ENCODE measurements at places on chromosomes 5 and 9.

- DNase-seq = no peak
These were observed 30.1 kb upstream of the CXCL14 start for GRCh38 chr5:135608761-135609443.

GRCh38 chr9:94912700-94913249 is 186.3 kb downstream of the AOPEP start:
- DNase-seq = peak; percentile 70

GRCh38 chr9:90046317-90046861 is 441.6 kb downstream of the GADD45G start:
- DNase-seq = no peak

GRCh38 chr9:69213647-69214046 is 39.6 kb downstream of the TJP2 start:
- DNase-seq = no peak

DNA sequence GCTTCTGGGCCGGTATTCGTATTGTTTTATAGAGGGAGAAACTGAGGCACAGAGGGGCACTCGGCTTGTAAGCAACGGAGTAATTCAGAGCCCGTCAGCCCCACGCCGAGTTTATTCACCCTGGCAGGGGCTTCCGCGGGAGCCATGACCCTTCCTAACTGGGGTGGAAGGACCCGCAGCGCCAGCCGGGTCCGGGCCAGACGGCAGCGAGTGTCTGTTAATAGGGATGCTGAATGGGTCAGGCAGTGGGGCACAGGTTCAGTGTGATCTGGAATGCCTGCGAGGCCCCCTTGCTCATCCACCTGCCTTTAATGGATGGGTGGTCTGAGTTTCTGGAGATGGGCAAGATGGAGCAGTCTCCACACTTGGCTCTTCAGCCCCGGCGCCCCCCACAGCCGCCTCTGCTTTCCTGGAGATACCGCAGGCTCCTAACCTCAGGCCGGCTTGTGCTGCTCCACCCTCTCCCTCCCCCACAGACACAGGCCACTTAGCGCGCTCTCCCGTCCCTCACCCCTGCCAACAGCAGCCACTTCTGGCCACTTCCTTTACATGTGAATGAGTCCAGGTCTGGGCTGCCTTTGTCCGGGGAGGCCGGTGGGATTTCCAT is 147.1 kb downstream of the ERCC6L2 start:
- DNase-seq = no peak

DNA sequence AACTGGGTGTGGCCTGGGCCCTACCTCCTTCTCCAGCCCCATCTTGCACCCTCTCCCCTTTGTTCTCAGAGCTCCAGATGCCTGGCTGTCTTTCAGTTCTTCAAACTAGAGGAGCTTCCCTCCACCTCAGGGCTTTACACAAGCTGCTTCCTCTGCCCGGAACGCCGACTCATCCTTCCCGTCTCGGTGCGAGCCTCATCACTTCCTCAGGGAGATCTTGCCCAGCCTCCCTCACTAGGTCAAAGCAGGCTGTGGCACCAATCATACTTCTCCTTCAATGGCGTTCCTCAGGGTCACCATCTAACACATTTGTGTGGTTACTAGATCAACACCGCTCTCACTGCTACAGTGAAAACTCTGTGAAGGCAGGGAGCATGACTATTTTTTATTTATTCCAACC is 56.2 kb upstream of the ZSWIM6 start:
- peak; percentile 72 for DNase-seq

- peak; percentile 35 for DNase-seq
These were observed 119.8 kb upstream of the CDH9 start for GRCh38 chr5:27158171-27158570.

GRCh38 chr9:114513055-114513958 is 8.0 kb upstream of the WHRN start:
- no peak for DNase-seq

DNA sequence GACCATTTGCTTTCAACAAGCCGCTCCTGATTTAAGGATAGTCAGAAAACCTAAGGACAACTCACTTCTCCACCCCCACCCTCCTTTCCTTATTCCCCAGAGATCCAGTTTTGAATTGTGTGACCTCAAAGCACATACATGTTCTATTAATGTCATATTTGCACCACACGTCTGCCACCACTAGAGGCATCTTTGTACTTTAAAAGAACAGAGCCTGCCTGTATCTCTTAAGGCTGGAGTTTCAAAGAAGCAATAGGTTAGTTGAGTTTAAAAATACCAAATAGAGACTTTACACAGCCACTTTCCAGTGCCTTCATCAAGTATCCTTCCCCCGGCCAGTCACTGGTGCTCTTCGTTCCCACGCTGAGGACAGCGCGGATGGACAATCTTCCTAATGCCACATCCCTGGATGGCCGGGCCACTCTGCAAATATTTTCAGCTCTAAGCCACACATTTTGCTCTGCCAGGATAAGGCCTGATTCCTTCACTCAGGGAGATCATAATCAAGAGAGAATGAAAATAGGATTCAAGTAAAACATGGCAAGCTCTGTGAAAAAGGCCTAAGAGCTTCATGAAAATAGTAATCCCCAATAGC is 146.3 kb downstream of the SNCAIP start:
- DNase-seq = peak; percentile 47

DNA sequence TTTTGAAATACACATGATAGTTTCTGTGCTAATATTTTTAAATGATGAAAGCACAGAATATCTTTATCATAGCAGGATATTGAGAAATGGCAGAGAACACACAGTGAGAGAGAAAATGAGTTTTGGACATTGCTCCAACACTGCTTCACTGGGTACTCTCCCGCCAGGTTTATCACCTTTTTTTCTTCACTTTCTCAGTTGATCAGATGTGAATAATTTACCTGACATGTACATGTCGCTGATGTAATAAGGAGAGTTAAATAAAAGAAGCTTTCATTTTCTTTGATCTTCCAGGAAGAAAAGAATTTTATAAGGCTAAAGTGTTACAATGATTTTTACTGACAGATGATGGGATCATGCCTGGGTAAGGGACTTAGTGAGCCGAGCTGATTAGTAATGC is 134.5 kb downstream of the ALDH1A1 start:
- no peak for DNase-seq

- no peak for DNase-seq
These were observed 13.9 kb upstream of the COL5A1 start for GRCh38 chr9:134627417-134628353.

GRCh38 chr5:101084353-101084752 is 181.3 kb upstream of the ST8SIA4 start:
- DNase-seq = no peak

DNA sequence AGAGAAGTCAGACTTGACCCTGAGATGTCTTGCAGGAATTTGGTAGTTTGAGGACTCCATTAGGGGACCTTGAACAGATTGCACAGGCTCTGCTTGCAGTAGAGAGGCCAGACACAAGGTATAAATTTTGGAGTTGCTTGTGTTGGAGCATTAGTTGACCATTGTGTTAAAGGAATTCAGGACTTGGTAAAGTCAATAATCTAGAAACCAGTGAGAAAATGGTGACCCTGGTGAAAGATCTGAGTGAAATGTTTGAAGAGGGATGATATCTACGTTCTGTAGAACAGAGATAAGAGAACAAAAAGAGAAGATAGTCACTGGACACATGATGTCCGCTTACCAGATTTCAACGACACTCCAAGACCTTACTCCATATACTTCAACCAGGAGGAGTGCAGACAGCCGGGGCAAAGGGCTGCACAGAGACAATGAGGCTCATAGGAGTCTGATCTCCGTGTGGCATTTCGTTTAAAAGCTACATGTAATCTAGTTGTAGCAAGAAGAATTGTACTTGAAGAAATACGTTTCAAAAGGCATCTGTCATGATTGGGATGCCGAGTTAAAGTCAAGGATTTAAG is 13.2 kb downstream of the DNAJC25 start:
- no peak for DNase-seq

GRCh38 chr5:73625944-73626811 is at the start of gene ARHGEF28:
Gene ARHGEF28, plus strand, starts transcription at chr5:73626196. Its CDS starts 58,656 bp downstream, at chr5:73684852.
- peak; percentile 47 for DNase-seq

GRCh38 chr5:24633715-24634325 is 11.0 kb downstream of the CDH10 start:
- peak; percentile 58 for DNase-seq

- DNase-seq = no peak
These were observed 229.1 kb downstream of the YTHDC2 start for GRCh38 chr5:113742639-113743038.

- DNase-seq = peak; percentile 55
These were observed 107.2 kb upstream of the CKMT2 start for GRCh38 chr5:81125959-81126358.

- DNase-seq = peak; percentile 34
These were observed 15.0 kb upstream of the TEX48 start for GRCh38 chr9:114696814-114697544.

DNA sequence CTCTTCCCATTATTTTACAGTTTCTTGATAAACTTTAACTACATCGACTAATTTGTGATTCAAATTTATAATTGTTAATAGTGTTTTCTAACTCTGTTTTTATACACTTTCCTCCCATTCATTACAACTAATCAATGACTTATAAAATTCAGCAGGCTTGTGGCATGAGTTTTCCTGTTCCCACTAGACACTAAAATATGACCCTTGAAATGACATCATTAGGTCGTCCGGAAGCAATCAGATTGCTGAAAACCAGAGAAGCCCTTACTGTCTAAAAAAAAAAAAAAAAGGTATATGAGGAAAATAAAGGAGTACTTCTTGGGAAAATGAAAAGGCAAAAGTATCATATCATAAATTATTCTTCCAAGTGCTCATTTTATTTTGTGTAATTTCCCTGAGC is 553.7 kb downstream of the ZNF608 start:
- DNase-seq = no peak

GRCh38 chr5:139079225-139079990 is 118.8 kb downstream of the SIL1 start:
- no peak for DNase-seq

GRCh38 chr5:39379693-39380092 is 15.4 kb upstream of the C9 start:
- peak; percentile 30 for DNase-seq

DNA sequence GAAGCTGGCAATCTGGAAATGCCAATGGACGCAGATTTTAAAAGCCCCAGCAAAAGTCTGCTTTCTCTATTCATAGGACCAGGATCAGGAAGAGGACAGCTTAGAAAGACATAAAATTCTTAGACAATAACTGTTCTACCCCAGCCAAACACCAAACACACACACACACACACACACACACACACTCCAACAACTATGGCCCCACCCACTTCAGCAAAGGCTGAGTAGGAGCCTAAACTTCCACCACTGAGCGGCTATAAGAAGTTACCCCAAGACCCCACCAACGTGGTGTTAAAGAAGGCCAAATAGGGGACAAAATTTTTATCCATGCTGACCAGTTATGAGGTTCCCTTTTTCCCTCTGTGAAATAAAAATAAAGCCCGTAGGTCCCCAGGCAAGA is 32.9 kb downstream of the ZMAT2 start:
- DNase-seq = no peak

- no peak for DNase-seq
These were observed 107.4 kb downstream of the GLIS3 start for GRCh38 chr9:4192450-4192849.

GRCh38 chr9:70551396-70551795 is 136.9 kb upstream of the KLF9 start:
- no peak for DNase-seq

DNA sequence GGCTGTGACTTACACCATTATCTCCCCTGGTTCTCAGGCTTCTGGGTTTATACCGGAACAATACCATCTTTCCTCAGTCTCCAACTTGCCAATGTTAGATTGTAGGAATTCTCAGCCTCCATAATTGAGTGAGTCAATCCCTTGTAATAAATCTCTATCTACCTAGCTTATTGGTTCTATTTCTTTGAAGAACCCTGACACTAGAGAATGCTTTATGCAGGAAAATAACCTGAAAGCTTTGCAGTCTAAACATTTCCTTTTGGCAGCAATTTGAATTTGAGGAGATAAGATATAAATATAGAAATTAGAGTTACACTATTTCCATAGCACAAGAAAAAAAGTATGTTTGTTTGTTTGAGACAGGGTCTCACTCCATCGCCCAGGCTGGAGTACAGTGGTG is 278.1 kb upstream of the CDH18 start:
- no peak for DNase-seq

- DNase-seq = no peak
These were observed 200.5 kb upstream of the KLF9 start for GRCh38 chr9:70614786-70615463.

DNA sequence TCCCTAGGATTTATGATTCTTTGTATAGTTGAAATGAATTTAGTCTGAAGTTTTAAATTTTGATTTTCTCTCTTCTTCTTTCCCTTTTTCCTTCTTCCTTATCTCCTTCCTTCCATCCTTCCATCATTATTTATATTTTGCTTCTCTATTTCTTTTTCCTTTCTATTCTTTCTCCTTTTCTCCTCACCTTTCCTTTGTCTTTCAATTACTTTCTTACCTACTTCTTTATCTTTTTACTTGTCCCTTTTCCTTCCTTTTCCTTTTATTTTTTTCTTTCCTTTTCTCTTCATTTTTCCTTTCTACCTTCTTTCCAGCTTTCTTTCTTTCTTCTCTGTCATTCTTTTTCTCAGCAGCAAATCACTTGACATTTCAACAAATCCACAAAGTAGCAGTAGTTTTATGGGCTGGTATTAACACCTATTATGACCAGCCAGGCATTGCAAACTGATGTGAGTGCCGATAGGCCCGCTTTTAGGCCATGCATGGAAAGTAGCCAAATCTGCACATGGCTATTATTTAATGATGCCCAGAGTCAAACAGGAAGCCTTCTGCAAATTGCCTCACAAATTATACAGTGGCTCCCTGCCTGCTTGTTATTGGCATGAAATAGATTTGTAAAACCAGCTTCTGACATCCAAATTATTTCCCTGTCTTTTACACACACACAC is 37.1 kb upstream of the NR3C1 start:
- DNase-seq = no peak

DNA sequence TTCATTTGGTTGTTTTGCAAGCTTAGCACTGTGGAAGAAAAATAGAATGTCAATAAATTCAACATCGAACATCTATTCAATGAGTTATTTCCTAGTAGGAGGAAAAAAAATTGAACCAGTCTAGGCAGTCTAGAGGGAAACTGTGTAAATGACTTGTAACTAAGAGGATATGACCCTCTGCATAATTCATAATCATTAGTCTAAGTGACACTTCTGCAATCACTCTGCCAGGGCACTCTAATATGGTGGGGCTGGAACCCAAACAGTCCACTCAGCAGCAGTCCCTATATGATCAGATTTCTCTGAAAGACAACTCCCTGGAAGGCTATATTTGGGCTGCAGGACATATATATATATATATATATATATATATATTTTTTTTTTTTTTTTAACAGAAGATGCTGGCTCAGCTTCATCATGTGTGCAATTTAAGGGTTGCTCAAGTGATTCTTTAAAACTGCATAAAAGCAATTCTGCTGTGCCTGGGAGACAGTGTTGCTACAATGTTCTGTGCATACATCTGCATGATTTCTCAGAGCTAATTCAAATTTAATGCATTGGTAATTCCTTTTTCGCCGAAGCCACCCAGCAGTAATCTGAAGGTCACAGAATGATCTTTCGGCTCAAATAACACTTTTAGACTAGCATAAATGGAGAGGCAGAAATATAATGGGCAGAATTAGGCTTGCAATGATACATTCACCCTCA is 482.1 kb upstream of the ZNF608 start:
- no peak for DNase-seq

DNA sequence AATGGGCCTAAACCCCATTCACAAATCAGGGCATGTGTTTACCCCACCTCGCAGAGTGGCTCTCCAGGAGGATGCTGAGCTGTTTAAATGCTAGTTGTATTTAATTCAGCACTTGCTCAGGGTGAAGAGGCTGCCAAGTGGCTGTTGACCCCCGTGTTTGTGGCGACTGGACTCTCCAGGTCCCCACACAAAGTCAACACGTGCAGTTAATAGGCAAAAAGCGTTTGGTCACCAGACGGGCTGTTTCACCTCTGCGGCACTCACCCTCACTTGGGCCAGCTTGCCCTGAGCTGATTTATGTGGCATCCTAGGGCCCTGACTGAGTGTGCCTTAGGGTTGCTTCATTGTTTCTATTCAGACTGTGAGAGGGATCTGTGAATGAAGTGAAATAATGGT is 152.3 kb downstream of the GAS1 start:
- peak; percentile 10 for DNase-seq

Measured in choroid plexus epithelial cell (primary cell).